H1 (cell line): ENCODE measurements at places on chromosomes 5 and 9.

DNA sequence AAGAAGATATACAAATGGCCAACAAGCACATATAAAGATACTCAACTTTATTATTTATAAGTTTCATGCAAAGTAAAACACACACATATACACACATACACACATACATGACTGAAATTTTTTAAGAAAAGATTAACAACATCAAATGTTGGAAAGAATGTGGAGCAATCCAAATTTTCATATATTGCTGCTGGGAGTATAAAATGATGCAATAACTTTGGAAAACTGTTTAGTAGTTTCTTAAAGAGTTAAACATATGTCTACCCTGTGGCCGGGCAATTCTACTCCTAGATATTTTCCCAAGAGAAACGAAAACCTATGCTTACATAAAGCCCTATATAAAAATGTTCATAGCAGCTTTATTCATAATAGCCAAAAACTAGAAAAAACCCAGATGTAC is 99.8 kb upstream of the NR4A3 start:
- no peak overlapping the region for H3K27ac ChIP-seq
- no peaks in the 10 kb centered on the region; the same call in 1 of the 2 replicates for H3K36me3 ChIP-seq
- no peak for DNase-seq

DNA sequence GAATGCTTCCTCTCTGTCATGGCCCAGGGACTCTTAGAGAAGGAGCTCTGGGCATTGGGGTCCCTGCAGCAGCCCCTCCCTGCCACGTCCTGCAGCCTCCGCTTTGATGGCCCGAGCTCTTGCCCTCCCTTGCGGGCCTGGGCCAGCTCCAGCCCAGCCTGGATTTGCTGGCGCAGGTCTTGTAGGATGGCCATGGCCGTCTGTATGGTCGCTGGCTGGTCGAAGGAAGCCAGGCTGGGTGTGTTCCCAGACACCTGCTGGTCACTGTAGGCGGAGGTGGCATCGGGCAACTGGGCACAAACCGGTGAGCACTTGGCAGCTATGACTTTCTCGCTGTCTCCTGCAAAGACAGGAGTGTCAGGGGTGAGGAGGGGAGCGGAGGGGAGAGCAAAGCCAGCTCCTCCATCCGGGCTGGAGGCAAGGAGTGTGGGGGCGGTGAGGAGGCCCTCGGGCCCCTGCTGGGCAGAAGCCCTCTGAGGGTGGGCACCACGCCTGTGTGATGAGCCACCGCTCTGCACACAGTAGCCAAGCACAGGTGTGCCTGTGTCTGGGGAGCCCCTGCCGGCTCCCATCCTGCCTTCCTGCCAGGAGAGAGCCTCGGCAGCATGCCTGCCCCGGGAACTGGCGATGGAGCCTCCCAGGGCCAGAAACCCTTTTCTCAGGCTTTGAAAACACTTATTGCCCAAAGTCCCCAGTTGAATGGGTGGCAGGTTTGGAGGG is 12.4 kb downstream of the CCDC187 start:
- no peaks in the 10 kb centered on the region for H3K4me1 ChIP-seq
- H3K27ac ChIP-seq = no peak overlapping the region; the same call in 1 of the 2 replicates
- no peak for DNase-seq
- H3K4me3 ChIP-seq = no peak overlapping the region

DNA sequence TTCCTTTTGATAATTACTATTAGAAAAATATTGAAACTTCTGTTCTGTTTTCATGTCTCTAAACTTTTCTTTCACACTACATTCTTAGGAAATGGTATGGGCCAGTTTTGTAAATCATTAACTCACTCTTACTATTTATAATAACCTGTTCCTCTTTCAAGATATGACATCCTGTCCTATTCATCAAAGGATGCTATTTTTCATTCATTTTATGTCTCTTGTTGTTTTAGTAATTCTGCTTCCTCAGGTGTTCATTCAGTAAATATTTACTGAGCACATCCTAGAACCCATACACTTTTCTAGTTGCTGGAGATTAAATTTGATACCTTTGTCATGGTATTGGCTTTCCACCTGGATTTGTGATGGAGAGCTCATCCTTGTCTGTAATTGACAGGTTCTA is 58.0 kb downstream of the GDA start:
- no peaks in the 10 kb centered on the region for H3K27me3 ChIP-seq
- H3K27ac ChIP-seq = no peak overlapping the region
- H3K4me3 ChIP-seq = no peak overlapping the region
- no peaks in the 10 kb centered on the region for H3K36me3 ChIP-seq

- no peak for DNase-seq
- no peak overlapping the region for H3K27ac ChIP-seq
- no peaks in the 10 kb centered on the region for H3K4me1 ChIP-seq
- H3K4me3 ChIP-seq = no peak overlapping the region
- no peaks in the 10 kb centered on the region for H3K27me3 ChIP-seq
These were observed 65.8 kb upstream of the PLPP6 start for GRCh38 chr9:4596165-4596922.

DNA sequence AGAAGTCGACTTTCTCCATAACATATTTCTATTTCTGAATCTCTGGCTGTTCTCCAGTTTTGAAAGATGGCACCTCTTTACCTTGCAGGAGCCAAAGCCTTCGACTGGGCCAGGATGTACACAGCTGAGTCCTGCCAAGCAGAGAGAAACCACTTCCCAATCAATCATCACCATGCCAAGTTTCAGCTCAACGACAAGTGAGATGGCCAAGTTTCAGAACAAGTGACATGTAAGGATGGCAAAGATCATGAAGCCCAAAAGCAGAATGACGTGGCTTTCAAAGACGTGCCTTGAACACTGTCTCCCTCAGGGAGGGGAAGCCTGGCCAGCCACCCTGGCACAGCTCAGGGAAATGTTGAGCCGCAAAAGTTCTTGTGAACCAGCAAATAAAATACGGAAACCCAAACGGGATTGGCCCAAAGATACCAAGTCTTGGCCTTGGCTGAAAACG is 17.7 kb downstream of the STK10 start:
- DNase-seq = no peak
- no peaks in the 10 kb centered on the region for H3K27me3 ChIP-seq
- H3K27ac ChIP-seq = no peak overlapping the region
- H3K4me1 ChIP-seq = no peaks in the 10 kb centered on the region
- no peaks in the 10 kb centered on the region for H3K36me3 ChIP-seq
